HS-27A (cell line): ENCODE measurements at places on chromosomes 6 and 20.

GRCh38 chr20:1456300-1456699 is 10.3 kb downstream of the NSFL1C start:
- no peak for DNase-seq

GRCh38 chr20:10328897-10329255 is 105.1 kb downstream of the MKKS start:
- DNase-seq = no peak

- no peak for DNase-seq
Observed at GRCh38 chr6:64170316-64170715, 534.7 kb downstream of the PHF3 start.

- peak; percentile 59 for DNase-seq
Observed at GRCh38 chr20:54173653-54174456, at the start of gene CYP24A1. CYP24A1 (minus strand) TSS chr20:54173986; CDS start chr20:54173579, 407 bp downstream.

- no peak for DNase-seq
Observed at GRCh38 chr6:144578385-144579350, 293.5 kb downstream of the UTRN start.

- no peak for DNase-seq
Observed at GRCh38 chr20:9031991-9032390, 36.9 kb upstream of the PLCB4 start.

DNA sequence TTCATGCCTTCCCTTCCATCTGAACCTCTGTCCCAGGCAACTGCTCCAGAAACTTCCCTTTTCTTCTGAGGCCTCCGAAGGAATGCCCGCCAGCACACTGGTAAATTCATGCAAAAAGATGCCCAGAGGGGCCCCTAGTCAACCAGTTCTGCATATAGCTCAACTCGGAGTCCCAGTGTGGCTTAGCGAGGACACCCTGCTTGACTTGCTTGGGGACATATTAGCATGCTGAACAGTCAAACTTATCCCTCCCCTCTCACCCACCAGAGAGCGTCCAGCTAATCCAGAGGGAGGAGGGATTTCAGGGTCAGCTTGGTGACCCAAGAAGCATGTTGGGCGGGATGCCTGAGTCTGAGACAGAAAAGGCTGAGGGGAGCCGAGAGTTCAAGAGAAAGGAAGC is 23.0 kb upstream of the MDFI start:
- DNase-seq = no peak

GRCh38 chr6:130148181-130148580 is 74.6 kb downstream of the SAMD3 start:
- no peak for DNase-seq

DNA sequence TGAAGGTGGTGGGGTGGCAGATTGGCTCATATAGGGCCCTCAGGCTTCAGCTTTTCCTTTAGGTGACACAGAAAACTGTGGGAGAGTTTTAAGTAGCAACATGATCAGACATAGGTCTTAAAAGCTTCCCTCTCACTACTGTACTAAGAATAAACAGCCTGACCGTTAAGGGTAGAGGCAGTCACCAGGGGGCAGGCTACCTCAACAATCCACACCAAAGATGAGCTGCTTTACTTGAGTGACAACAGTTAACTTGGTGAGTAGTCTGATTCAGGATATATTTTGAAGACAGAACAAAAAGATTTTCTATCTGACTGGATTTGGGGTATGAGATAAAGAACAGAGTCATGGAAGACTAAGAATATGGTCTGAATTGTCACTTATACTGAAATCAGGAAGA is 193.1 kb upstream of the SHLD1 start:
- peak; percentile 8 for DNase-seq

- no peak for DNase-seq
Observed at GRCh38 chr6:163745536-163746400, 331.2 kb downstream of the QKI start.

- DNase-seq = no peak
Observed at GRCh38 chr6:8947900-8948299, 512.6 kb upstream of the SLC35B3 start.

DNA sequence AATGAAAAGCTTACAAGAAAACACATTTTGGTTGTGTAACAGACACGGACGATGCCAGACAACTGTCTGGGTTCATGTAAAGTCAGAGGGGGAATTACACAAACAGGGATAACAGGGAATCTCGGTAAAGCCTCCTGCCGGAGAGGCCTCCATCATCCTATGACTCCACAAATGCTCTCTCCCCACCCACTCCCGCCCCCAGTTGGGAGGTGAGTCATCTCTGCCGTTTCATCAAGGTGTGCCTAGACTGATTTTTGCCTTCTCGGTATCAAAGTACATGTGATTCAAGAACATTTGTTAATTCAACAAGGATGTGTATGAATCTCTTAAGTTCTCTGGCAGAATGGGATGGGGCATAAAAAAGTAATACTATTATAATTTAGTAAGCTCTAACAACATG is 304.9 kb upstream of the PRDM1 start:
- no peak for DNase-seq

- no peak for DNase-seq
Observed at GRCh38 chr6:163883984-163884383, 469.5 kb downstream of the QKI start.

DNA sequence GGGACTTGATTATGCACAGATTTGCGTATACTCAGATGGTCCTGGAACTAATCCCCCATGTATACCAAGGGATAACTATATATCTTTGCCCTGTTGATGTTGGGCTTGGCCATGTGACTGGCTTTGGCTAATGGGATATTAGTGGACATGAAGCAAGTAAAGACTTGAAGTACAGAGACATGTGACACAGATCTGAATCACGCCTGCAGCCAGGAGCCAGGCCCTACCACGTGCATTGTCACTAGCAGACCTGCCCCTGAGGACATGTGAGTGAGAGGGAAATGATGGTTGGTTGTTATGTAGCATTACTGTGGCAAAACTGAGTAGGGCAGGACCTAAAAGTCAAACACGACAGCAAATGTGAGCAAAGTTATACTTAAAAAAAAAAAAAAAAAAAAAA is 155.7 kb downstream of the AKAP7 start:
- no peak for DNase-seq

- DNase-seq = no peak
Observed at GRCh38 chr6:37303091-37303660, 45.2 kb upstream of the TMEM217 start.
